ENCODE measurements at places on chromosomes 11 and 22.

GRCh38 chr22:36284171-36284571, 31.2 kb downstream of the APOL1 start:
- DNase-seq = no peak

DNA sequence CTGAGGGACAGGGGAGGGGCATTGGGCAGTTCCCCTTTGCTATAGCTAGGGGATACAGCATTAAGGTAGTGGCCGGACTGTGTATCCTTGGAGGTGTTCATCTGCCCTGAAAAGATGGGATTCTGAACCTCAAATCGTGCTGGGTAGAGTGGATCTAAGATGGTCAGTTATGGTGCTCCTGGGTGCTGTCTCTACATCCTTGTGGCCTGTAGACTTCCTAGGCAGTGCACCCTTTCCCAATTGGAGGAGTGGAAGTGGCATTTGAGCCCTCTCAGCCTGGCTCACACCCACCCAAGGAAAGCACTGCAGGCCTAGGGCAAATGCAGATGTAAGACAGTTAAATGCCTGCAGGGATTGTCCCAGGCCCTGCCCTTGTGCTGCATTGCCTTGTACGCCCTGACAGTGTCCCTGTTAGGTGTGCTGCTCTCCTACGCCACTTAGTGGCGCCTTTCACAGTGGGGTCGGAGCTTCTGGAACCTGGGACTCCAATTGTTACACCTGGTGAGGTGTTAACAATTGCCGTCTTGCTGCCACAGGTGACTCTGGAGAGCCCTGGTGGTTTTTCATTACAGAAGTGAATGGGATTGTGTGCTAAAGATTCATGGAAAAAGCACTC, 35.0 kb downstream of the PPFIBP2 start:
- DNase-seq = peak; percentile 33

DNA sequence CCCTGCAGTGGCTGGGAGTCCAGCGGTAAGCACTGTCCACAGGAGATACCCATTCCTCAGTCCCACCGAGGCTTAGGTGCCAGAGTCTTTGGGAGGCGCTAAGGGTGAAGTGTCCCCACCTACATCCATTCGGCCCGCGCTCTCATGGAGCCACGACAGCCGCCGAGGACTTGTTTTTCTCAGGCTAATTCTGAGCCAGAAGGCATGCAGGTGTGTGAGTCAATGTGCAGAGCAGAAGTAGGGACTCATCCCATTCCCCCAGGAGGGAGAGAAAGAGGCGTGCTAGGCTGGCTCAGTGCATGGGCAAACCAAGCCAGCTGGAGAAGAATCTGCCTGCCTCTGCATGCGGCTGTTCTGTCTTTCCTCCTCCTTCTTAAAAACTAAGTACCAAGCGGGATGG, 46.6 kb downstream of the KCNC1 start:
- DNase-seq = no peak

- no peak for DNase-seq
Observed at GRCh38 chr11:124954590-124954955, 571 bp downstream of the CCDC15 start.

- DNase-seq = no peak
Observed at GRCh38 chr11:20235164-20235563, 74.9 kb upstream of the DBX1 start.

- DNase-seq = no peak
Observed at GRCh38 chr11:31806186-31806927, 4.8 kb downstream of the PAX6 start.

DNA sequence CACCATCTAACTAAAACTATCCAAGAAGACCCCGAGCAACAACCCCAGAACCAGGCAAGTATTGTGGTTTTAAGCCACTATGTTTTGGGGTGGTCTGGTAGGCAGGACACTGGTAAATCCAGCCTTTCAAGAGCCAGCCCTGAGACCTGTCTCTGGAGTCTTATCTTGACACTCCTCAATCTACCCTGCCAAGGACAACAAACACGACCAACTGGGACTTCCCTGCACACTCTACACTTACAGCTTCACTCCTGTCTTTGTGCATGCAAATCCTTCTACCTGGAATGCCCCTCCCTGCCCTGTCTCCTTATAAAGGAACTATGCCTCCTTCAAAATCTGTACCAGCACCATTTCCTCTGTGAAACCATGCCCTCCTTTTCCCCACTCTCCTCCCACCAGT, 107.3 kb downstream of the RPL27A start:
- no peak for DNase-seq

- DNase-seq = no peak
Observed at GRCh38 chr11:36362902-36363301, 66.8 kb downstream of the PRR5L start.

- DNase-seq = no peak
Observed at GRCh38 chr11:119512369-119512768, 89.4 kb upstream of the THY1 start.

DNA sequence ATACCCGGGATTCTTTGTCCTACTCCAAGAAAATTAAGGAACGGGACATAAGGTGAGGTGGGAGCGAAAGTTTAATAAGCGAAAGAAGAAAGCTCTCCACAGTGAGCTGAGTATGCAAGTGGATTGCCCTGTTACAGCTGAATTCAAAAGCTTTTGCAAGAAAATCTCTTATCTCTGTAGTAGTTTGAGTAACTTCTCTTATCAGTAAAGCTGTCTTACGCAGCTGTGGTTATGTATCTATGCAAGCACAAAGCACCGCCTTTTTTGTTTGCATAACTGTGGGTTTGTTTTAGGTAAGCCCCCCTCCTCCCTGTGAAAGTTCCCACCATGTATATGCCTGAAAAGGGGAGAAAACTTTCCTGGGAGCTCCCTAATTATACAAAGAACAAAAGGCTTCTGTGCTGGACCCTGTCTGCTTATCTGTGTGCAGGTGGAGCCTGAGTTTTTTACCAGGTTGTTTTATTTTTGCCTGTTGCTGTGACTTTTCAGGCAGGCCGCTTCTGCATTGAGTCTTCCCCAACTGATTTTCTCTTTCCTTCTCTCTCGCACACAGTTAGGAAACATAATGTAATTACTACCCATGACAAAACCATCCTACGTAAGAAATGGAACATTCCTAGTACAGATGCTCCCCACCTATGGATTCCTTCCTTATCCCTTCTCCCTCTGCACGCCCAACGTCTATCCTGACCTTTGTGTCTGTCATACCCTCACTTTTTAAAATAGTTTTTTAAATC, 837 bp upstream of the PLAAT5 start:
- no peak for DNase-seq

DNA sequence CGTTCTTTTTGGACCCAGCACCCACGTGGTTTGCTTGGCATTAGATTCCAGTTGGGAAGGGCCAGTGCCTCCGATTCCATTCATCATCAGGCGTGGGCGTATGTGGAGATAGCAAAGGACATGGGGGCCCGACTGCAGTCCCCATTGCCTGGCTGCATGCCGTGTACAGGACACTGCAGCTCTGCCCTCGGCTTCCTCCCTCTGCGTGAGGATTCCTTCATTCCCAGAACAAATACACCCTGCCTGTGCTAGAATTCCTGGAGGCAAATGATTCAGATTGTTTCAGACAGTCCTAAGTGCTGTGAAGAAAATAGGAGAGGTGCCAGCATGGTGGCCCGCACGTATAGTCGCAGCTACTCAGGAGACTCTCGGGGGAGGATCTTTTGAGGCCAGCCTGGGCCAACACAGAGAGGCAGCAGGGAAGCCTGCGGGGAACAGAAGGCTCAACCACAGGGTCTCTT, 15.4 kb downstream of the DERL3 start:
- no peak for DNase-seq

DNA sequence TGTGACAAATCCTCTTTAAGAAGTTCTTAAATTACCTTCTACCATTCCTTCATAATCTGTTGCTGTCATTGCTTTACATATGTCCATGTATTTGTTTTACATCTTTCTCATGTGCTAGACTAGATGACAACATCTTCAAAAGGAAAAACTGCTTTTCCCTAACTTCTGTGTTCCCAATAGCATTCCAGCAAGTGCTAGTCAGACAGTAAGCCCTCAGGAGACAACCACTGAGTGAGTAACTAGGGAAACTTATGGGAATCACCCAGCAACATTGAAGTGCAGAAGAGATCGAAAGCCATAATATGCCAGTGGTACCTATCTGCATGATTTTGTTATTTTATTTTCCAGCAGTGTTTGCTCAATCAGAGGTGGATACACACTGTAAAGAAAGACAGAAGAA, 889.7 kb upstream of the API5 start:
- DNase-seq = no peak

DNA sequence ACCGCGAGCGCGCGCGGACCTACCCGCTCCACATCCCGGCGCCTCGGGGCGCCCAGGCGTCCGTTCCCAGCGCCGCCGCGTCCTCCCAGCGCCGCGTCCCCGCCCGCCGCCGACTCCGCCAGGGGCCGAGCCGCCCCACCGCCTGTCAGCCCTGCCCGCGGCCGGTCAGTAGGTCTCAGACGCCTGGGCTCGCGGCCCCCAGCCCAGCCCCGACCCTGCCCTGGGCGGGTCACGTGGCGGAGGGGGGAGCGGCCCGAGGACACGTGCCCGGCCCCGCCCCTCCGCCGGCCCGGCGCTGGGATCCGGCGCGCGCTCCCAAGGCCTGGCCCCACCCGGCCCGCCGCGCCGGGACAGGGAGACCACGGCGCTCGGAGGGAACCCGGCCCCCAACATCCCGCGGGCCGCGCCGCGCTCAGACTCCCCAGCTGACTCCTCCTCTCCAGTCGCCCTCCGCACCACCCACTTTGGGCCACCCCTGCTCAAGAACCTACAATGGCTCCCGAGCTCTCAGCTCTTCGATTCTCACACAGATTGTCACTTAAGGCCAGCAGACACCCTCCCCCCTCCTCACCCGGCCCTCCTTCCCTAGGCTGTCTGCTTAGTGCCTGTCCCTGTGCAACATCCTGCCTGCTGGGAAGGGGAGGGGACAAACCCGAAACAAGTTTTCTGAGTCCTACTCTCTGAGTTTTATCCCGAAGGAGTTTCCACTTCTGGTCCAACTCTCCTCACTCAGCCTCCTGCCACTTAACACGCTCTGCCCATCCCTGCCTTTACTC, at the start of gene RAB3IL1:
RAB3IL1 (minus strand) TSS at position 233 of the 776 bp plus-strand sequence; CDS start at position 34, 199 bp downstream.
- DNase-seq = no peak

- DNase-seq = no peak
Observed at GRCh38 chr11:16293204-16293681, 63.1 kb downstream of the SOX6 start.

- no peak for DNase-seq
Observed at GRCh38 chr22:46328797-46329196, 6.7 kb upstream of the TRMU start.

DNA sequence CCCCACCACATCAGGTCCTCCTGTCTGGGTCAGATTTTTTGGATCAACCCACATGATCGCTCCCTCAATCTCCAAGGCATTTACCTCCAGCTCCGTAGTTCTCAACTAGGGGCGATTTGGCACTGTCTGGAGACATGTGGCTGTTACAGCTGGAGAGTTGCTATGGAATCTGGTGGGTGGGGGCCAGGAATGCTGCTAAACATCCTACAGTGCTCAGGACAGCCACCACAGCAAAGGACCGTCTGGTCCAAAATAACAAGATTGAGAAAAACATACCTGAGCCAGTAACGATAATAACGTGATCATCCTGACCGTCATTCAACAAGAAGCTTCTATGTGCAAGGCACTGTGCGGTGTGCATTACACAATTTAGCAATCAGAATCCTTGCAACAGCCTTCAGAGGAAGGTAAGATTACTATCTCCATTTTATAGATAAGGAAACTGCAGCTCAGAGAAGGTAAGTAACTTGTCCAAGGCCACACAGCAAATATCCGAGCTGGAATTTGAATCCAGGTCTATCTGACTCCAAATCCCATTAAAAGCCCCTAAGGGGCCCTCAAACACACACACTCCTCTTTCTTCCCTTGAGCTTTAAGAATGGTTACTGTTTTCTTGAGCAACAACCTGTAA, 14.3 kb upstream of the CRY2 start:
- no peak for DNase-seq

GRCh38 chr11:100855466-100856067, 168.5 kb downstream of the ARHGAP42 start:
- DNase-seq = no peak

DNA sequence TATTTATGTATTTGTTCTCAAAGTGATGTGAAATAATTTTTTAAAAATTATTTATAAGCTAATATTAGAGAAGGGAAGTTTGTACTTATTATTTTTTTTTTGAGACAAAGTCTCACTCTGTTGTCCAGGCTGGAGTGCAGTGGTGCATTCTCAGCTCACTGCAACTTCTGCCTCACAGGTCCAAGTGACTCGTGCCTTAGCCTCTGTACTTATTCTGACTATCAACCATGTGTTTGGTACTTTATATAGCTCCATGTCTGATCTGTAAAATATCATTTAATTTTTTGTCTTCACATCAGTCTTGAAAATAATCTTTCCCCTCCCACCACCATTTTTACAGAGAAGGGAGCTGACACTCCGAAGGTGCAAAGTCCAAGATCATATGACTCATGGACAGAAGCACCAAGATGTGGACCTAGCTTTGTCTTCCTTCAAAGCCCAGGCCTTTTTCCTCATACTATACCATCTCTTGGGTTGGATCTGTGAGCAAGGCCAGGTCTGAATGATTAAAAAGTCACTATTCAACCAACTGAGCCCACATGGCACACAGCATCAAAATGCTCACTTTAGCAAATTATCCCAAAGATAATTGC, 32.4 kb upstream of the EED start:
- DNase-seq = no peak

DNA sequence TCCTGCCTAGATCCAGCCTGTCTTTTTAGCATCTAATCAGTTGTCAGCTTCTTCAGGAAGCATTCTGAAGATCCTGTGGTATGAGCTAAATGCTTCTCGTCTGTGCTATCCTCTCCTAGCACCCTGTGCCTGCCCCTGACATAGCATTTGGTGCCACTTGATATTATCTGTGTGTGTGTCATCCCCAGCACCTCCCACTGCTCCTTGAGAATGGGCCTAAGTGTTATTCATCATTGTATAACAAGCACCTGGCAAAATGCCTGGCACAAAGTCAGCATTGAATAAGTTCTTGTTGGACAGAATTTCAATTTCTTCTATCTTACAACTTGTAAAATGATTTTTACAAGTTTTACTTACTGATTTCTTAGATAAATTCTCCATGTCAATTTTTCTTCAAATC, 28.1 kb upstream of the OLFML1 start:
- no peak for DNase-seq

DNA sequence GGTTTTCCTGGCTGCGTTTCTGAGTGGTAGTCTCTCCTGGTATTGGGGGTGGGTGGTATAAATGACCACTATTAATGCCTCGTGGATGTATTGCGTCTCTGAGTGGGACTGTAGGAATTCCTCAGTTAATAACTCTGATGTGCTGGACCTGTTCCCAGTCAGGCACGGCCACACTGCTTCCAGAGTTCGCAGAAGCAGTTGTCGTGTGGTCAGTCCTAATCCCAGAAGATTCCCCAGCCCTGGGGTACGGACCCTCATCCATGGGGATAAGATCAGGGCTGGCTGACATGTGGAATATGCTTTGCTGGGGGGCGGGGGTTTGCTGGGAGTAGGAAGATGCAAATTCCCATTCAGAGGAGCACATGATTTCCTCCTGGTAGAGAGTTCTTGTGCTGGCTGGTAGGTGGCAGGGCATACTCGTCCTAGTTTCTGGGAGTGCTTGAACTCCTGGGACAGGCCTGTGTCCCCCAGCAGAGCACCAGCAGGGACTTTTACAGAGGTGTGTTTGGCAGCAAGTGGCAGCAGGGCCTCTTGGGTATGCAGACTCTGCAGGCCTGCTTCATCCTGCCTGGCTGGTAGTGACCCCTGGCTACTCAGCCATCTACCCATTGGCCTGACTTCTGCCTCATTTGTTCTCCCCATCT, 157.4 kb downstream of the NAV2 start:
- no peak for DNase-seq

Data from CD4-positive, alpha-beta T cell treated with Interleukin-12 subunit alpha and Interleukin-12 subunit beta, for 1 hour (primary cell).